ENCODE measurements at places on chromosomes 3 and 15.

DNA sequence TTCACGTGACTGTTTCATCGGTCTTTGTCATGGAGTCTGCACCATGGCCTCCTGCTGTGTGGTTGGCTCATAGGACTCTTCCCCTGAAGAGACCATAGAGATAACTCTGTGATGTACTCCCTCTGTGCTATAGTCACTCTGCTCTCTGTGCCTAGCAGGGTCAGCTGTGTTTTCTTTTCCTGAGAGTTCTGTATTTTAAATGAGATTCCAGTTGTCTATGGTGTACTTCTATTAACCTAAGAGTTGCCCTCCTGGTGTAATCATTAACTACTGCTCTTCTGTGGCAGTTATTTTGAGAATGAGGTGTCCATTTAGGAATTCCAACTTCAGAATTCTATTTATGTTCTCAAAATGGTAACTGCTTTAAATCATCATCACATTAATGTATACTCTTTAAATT lies 114.5 kb upstream of the ARPP21 start:
- no peak for DNase-seq

GRCh38 chr3:105062853-105063252 lies 303.9 kb upstream of the ALCAM start:
- DNase-seq, result no peak

DNA sequence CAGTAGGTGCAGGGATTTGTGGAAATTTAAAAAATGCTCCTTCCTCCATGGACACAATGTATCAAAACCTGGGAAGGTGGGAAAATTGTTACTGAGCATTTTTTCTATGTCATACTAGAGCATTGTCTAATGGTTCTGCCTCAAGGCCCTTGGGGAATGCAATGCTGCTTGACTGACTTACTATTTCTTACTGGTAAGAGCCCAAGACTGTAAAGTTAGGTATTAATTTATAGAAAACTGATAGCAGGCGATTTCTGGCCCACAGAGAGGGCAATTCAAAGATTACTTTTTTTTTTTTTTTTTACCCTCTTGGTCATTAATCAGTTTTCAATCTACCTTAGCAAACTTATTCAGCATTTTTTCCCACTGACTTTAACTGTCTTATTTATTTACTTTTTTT lies 38.5 kb upstream of the MRPL3 start:
- no peak for DNase-seq

DNA sequence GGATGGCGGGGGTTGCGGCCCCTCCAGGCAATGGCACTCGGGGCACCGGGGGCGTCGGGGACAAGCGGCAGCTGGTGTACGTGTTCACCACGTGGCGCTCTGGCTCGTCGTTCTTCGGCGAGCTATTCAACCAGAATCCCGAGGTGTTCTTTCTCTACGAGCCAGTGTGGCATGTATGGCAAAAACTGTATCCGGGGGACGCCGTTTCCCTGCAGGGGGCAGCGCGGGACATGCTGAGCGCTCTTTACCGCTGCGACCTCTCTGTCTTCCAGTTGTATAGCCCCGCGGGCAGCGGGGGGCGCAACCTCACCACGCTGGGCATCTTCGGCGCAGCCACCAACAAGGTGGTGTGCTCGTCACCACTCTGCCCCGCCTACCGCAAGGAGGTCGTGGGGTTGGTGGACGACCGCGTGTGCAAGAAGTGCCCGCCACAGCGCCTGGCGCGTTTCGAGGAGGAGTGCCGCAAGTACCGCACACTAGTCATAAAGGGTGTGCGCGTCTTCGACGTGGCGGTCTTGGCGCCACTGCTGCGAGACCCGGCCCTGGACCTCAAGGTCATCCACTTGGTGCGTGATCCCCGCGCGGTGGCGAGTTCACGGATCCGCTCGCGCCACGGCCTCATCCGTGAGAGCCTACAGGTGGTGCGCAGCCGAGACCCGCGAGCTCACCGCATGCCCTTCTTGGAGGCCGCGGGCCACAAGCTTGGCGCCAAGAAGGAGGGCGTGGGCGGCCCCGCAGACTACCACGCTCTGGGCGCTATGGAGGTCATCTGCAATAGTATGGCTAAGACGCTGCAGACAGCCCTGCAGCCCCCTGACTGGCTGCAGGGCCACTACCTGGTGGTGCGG lies 1.9 kb downstream of the CHST2 start:
- peak; percentile 18 for DNase-seq

DNA sequence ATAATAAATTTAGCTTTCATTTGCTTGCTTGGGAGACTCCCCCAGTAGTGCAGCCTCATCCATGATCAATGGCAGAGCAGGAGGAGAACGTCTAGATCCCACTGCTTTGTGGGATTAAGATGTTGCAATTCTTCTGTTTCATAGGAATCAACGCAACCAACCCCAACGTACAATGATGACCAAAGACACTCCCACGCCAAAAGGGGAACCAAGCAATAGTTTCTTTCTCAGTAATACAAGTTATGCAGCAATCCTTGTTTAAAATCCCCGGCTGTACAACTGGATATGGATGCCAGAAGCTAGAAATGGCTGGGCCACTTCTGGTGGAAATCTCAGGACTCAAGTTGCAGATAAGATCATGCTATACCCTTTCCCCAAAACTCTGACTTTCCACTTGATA lies 411.2 kb downstream of the VPS13C start:
- DNase-seq, result no peak

DNA sequence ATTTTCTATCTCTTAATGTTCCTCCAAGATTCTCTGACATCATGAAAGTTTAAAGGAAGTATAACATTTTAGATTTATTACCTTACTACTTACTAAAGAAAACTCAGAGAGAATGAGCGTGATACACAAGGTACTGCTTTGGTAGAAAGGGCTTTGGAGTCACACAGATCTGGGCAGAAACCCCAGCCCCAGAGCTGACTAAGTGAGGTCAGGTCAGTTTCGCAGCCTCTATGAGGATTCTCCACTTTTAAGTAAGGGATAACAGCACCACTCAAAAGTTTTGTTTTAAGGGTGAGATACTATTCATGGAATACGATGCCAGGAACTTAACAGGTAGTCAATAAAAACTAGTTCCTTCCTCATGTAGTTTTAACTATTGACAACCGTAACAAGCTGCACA lies 76.1 kb downstream of the CLDN11 start:
- no peak for DNase-seq

- no peak for DNase-seq
Measured at GRCh38 chr3:194387276-194387675, 11.8 kb downstream of the GP5 start.

DNA sequence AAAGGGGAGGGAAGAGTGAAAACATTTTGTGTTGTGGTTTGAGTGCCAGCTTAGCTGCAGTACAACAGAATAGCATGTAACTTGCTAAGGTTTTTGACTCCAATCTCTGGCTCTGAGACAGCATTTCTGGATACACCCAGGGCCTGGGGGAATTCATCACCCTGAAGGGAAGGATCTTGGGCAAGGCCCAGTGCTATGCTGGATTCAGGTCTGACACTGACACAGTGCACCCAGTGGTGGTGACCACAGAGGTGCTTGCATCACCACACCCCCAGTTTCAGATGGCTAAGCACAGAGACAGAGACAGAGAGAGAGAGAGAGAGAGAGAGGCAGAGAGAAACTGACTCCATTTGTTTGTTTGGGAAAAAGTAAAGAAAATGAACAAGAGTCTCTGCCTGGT lies 74.1 kb upstream of the KBTBD8 start:
- DNase-seq, result no peak

GRCh38 chr3:148197061-148197460 lies 500.6 kb upstream of the AGTR1 start:
- no peak for DNase-seq

GRCh38 chr3:152760024-152760563 lies 74.8 kb upstream of the P2RY1 start:
- DNase-seq, result no peak

- no peak for DNase-seq
Measured at GRCh38 chr15:81358248-81358647, 15.8 kb downstream of the TMC3 start.

DNA sequence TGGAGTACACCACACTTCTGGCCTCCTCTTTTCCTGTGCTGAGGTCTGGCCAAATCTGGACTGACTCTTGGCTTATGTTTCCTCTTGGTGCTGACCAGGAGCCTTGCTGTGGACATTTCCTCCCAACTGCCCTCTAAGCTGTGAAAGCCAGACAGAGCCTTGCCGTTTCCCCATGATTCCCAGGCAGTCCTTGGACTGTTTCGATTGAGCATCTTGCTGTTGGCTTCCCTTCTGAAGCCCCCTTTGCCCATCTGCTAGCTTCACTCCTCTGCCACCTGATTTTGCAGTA lies 110.5 kb downstream of the EPHB1 start:
- DNase-seq, result no peak

All from CD8-positive, alpha-beta memory T cell (primary cell).